Stimulated activated CD4-positive, alpha-beta T cell treated with anti-CD3 and anti-CD28 coated beads, Interleukin-4, amount 100 ng/mL, for 4 hours (primary cell): ENCODE measurements at places on chromosomes 3 and 15.

- no peak for DNase-seq
Measured at GRCh38 chr3:44516230-44516629, 38.8 kb upstream of the ZNF445 start.

DNA sequence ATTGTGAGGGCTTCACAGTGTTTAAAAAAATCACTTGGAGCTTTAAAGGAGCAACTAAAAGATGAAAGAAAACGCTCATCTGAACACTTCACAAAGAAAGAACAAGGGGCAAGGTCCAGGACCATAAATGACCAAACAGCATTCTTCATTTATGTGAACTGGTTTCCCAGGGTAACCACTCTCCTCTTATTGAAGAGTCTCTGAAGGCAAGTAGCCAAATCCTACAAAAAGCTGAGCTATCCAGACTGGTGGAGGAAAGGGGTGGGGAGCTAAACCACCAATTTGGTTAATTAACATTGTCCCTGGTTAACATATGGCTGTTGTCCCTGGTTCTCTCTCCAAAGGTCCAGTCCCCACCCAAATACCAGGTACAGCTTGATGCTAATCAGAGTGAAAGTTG, 58.1 kb downstream of the OSBPL10 start:
- DNase-seq, result no peak

DNA sequence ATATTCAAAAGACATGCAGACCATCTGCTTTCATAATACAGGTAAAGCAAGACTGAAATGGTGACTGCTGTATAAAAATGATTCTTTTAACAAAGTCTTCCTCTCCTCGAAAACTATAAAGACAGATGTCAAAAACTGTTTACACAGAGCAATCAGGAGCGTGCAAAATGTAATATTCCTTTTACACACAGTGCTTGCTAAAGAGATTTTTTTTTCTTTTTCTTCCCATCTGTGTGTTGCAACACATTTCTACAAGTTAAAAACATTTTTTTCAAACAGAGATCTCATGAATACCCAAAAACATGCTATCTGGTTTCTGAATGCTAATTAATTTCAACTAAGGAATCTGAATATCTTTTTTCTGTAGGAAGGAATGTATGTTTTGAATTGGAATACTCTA, 22.1 kb downstream of the SATB1 start:
- DNase-seq, result no peak

DNA sequence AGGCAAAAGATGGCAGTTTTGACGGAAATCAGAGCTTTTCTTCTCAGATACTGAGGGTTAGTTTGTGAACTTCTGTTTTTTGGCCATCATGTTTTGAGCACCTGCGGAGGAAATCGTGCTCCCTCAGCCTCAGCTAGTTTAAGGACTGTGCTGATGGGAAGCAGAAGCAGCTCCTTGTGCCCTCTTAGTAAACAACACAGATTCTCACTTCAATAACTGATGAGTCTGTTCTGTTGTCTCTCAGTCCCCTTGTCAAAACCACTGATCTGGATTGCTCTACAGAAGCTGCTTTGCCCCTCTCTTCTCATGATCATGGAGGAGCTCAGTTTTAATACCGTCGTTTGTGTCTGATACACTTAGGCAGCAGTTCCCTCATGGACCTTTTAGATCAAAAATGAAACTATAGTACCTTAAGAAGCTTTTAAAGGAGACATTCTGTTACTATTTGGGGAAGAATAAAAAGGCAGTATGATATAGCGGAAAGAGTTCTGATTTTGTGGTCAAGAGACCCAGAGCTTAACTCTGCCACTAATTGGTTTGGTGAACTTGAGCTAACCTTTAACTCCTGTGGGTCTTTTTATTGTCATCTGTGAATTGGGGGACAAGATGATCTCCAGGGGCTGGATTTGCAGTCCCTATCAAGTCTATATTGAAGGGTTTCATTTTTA, 152.6 kb downstream of the BBX start:
- DNase-seq, result no peak

GRCh38 chr3:134672571-134672970, 21.7 kb upstream of the KY start:
- DNase-seq, result no peak

GRCh38 chr3:197306374-197307086, 8.1 kb upstream of the DLG1 start:
- no peak for DNase-seq

- no peak for DNase-seq
Measured at GRCh38 chr3:50304601-50305000, 1.2 kb upstream of the HYAL1 start.

DNA sequence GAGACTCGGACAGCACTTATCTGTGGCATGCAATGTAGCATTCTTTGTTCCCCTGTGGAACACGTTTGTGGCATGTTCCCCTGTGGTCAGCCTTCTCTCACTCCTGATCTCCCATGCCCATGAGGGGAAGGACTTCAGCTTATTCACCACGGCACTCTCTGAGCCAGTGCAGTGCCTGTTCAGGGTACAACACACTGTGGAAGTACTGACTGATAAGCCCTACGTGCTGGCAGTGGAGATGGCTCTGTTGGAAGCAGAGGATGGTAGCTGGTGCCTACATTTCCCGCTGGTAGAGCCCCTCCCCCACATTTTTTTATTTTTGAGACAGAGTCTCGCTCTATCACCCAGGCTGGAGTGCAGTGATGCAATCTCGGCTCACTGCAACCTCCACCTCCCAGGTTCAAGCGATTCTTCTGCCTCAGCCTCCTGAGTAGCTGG, 43.5 kb upstream of the ETV5 start:
- no peak for DNase-seq

DNA sequence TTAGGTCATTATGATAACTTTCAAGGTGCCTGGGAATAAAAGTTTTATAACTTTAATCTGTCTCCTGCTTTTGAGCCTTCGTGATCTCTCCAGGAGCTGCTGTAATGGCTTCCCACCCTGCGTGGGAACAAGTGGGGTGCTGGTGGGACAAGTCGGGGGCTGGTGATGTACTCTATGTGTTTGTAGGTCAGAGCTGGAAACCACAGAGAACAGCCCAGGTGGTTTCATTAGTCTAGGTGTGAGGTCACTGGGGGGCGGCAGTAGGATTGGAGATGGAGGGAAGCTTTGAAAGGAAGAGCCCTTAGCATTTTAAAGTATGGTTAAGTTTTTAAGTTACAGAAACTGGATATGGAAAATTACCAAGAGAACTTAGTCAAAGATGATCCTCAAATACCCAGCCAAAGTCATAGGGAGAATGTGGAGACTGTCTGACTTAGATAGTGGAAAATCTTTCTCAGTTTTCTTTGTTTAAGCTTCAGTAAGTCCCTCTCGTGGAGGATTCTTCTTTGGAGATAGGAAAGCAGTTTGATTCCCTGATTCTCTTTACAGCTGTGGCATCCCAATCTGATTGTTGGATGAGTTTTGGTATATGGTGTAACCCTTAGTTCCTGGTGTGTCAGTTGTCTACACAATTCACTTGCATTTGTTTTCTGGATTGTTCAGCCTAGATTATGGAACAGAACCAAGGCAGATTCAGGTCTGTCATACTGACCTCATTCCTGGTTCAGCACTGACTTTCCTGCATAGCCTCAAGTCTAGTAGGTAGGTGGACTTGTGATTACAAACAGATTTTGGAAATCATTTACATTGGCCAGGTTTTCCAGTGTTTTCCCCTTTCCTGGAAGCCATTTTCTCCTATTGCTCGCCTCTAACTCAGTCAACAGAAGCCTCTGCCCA, 115.6 kb downstream of the FNDC3B start:
- DNase-seq, result no peak

DNA sequence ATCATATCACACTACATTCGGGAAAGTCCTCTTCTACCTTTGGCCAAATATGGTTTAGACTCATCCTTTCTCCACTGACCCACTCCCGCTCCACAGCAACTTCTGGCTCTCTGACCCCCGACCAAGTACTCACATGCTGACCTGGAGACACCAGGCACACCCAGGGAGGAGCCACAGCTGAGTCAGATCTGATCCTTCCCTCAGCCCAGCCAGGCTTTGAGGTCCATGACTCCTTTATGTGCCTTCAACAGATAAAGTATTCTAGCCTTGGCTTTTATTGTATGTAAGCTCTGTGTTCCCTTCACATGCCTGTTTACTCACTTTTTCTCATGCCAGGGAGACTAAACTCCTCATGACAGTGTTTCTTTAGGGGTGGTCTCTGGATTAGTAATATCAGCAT, 166.9 kb upstream of the UMPS start:
- DNase-seq, result no peak

DNA sequence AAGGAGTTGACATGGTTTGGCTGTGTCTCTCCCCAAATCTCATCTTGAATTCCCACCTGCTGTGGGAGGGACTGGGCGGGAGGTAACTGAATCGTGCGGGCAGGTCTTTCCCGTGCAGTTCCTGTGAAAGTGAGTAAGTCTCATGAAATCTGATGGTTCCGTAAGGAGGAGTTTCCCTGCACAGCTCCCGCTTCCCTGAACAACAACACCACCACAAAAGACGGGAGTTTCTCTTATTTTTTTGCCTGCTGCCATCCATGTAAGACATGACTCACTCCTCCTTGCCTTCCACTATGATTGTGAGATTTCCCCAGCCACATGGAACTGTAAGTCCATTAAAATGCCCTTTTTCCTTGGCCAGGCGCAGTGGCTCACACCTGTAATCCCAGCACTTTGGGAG, 22.7 kb downstream of the XXYLT1 start:
- no peak for DNase-seq

DNA sequence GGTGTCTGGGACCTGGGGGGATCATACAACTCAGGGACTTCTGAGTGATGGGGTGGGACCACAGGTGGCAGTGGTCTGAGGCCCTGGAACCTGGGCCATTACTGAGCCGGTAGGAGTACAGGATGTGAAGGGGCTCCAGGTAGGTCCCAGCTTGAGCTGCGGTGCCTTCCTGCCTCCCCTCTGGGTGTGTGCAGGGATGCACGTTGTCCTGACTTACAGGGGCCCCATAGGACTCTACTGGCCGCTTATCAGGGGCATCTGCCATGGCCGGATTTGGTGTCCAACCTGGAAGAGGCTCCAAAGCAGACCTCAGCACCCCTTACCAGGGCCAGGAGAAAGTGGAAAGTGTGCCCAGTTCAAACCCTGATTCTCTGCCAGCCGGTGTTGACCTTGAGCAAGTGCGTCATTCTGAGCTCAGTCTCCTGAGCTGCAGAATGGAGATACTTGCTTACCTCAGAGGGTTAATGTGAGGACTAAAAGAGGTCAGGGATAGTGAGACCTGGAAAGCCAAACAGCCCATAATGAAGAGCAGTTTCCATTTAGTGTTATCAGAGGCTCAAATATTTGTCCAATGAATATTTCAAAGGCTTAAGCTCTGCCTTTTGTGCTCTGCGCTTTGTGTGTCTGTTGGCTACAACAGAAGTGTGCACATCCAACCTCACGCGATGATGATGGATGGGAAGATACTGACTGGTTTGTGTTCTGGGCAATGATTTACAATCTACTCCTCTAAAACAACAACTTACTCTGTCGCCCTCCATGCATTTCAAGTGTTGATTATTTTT, 35.4 kb upstream of the ESYT3 start:
- no peak for DNase-seq

- DNase-seq, result no peak
Measured at GRCh38 chr3:45381168-45381852, 7.1 kb upstream of the LARS2 start.

GRCh38 chr3:28053759-28054158, 187.7 kb upstream of the CMC1 start:
- no peak for DNase-seq

DNA sequence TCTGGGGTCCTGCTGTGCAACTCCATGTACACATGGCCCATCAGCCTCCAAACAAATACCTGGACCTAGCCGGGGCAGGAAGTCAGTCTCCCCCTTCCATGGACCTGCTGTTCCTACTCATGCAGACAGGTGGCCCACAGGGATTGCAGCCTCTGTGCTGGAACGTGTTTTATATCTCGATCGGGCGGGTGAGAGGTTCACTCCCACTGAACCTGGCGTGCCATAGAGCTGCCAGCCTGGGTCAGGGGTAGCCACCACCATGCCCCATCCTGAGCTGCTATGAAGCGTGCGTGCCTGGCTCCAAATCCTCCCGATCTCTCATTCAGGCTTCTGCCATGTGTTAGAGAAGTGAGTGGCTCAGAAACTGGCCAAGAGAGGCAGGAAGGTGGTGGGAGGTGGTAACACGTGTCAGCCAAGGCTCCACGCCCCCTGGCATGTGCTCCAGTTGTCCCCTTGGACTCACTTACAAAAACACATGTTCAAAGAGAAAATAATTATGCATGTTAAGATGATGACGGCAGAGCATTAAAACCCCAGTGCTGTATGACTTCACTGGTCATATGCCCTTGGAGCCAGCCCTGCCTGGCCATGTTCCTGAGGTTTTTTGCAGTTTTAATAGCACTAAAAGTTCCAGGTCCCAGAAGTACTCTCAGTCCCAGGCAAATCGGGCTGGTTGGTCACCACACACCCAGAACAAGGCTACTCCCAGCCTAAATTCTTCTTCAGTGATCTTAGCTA, 30.6 kb downstream of the CTSH start:
- no peak for DNase-seq

- no peak for DNase-seq
Measured at GRCh38 chr3:112647122-112647521, 6.2 kb upstream of the CCDC80 start.

DNA sequence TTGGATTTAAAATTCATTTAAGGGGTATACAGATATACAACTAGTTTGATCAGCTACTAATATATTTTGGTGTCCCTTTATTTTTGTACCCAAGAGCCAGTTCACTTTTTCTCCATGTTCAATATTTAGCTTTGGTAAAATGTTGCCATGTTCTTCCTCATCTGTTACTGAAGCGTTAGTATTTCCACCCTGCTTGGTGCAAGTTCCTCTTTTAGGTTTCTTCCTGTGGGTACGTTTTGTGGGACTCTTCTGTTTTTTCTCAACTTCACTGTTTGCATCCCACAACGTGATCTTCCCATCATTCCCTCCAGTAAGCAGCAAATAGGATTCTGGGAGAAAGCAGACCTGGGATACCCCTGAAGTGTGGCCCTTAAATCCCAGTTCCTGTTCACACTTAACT, 14.1 kb downstream of the WDR53 start:
- DNase-seq, result no peak

GRCh38 chr15:52682200-52682599, 3.0 kb upstream of the ATOSA start:
- DNase-seq, result no peak

DNA sequence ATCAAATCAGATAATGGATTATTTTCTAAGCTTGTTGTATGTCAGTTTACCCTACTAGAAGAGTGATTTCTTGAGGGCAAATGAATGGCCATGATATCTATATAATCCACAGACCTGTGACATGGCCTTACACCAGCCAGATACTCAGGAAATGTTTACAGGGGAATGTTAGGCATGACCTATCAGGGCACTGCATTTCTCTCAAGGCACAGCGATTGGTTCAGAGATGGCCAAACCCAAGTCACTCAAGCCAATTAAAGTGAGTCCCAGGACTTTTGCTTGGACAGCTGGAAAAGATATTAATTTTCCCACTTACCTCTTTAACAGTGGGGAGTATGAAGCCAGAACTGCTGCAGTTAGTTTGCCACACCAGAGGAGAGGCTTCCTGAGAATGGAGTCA, 28.7 kb upstream of the GATA2 start:
- no peak for DNase-seq

GRCh38 chr15:41281236-41281635, 50.2 kb downstream of the CHP1 start:
- DNase-seq, result no peak

GRCh38 chr15:95557226-95558046, 773.1 kb upstream of the NR2F2 start:
- no peak for DNase-seq

- DNase-seq, result no peak
Measured at GRCh38 chr3:182241766-182242488, 530.2 kb downstream of the SOX2 start.
